Stimulated activated CD8-positive, alpha-beta memory T cell treated with anti-CD3 and anti-CD28 coated beads, Interleukin-15, amount 100 ng/mL, for 48 hours (primary cell): ENCODE measurements at places on chromosomes 6 and 20.

GRCh38 chr6:118893064-118893806, 717 bp upstream of the ASF1A start:
- no peak for DNase-seq

DNA sequence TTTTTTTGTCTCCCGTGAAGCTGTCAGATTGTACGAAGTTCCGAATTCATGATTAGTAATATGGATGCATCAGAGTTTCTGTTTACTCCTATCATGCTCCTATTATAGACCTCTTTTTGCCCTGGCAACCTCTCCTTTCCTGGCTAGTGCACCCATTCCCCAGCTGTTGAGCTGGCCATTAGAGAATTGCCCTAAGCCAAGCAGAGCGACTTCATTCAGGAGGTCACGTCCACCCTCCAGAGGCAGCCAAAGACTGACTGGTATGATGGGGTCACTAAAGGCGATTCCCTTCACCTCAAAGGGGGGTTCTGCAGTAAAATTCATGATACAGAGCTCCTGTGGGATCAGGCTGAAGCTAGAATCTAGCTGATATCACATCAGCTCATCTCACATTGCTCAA, 351.9 kb downstream of the BTBD3 start:
- DNase-seq = no peak

- DNase-seq = no peak
Observed at GRCh38 chr20:40982415-40983145, 46.0 kb upstream of the TOP1 start.

DNA sequence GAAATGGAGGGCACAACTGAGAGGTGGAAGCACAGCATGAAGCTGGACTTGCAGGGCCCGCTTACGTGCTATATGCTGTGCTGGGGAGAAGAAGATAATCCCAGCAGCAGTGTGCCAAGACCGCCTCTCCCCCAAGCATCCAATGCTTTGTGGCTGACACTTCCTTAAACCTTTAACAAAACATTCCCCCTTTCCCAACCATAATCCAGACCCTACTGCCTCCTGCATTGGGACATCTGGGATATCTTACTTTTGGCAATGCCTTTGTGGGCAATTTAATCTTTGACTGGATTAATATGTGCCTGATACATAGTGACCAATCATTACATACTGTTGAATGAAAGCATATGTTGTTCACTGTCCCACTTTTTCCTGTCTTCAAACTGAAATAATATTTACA, 3.1 kb upstream of the TENT5A start:
- no peak for DNase-seq

DNA sequence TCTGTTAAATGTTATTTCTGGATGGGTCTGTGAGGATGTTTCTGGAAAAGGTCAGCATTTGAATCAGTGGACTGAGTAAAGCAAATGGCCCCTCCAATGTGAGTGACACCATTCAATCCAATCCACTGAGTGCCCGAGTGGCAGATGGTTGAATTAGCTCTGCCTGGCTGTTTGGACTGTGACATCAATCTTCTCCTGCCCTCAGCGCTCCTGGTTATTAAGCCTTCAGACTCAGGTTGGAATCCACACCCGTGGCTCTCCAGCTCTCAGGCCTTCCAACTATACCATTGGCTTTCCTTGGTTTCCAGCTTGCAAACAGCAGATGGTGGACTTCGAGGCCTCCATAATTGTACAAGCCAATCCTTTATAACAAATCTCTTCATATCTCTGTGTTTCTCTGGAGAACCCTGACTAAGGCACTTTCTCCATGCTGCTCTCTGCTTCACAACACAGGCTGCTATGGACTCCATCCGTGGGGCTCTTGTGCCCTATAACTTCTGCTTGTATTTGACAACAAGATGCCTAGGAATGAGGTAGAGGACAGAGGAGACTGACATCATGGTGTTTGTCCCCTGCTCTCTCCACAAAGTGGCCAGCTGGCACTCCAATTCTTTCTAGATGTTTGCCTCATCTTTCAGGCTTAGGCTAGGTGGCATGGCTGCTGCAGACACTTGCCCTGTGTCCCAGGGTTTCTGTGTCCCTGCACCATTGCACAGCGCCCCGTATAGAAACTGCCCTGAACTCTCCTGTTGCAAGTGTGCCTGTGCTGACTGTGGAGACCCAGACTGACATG, 4.8 kb upstream of the CSTL1 start:
- no peak for DNase-seq

DNA sequence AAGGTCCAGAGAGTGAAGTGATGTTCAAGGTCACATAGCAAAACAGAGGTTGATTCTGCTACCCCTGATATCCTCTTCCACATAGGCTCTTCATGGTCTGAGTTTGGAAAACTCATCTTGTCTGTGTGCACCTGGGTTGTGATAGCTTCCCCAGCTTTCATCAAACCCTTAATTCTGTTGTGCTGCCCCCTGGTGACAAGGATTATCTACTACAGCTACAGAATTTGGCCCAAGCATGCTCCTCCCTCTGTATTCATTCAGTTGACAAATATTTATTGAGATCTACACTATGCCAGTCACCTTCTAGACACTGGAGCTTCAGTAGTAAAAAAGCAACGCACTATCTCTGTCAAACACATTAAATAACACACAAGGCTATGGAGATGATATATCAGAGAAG, 50.4 kb downstream of the SMPDL3A start:
- peak; percentile 3 for DNase-seq

DNA sequence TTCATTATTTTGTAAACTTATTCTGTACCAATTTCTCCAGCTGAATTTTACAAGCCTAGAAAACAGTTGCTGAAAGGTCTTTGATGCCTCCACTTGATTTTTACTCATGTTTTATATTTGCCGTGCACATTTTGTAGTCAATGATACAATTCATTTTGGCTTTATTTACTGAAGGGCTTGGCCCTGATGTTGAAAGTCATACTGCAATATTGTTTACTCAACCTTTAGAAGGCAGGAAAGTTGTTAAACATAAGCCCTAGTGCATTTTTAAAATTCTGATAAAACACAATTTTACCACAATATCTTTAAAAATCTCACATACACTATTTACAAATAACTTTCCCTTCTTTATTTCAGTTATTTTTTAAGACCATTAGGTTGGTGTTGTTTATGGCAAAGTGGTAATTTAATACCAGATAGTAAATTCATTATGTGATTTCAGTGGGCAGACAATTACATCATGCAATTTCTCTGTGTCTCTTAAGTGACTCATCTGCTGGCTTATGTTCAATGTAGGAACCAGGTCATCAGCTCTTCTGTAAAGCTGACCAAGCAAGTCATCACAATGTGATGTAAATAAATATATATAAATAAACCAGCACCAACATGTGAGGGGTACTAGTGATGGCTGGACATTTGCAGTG, 121.1 kb upstream of the SLC35B3 start:
- no peak for DNase-seq

- no peak for DNase-seq
Observed at GRCh38 chr6:96675597-96675996, 112.7 kb downstream of the FHL5 start.
